Ascending aorta (tissue), 2 donors: ENCODE measurements at places on chromosomes 6 and 20. TPM values are rescaled to one million over a fixed set of nuclear protein-coding genes. Genes with fewer than 3 reads are reported as not detected.

GRCh38 chr6:149815788-149816187 is 48.4 kb downstream of the LRP11 start:
- no peak overlapping the region for H3K27ac ChIP-seq
- no peaks in the 10 kb centered on the region for H3K27me3 ChIP-seq
- H3K36me3 ChIP-seq, result peaks cover 4% of the 10 kb centered on the region

DNA sequence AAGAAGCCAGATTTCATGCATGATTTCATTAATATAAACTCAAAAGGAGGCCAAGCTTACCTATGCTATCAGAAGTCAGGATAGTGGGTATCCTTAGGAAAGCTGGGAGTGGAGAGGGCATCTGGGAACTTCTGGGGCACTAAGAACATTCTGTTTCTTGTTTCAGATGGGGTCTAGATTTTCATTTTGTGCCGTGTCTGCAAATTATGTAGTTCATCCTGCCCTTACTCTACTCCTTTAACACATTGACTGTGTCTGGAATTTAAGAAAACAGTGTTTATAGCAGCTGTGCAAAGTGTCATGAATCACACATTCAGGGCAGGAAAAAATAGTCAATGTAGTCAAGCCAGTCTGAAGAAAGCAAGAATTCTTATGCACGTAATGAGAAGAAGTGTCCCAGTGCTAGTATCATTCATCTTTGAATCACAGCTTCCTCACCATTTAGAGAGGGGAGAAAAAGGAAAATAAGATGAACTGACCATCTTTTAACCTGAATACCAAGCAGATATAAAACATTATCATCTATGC is 11.6 kb upstream of the SPTLC3 start:
- no peaks in the 10 kb centered on the region for H3K4me1 ChIP-seq
- no peak for DNase-seq
- H3K4me3 ChIP-seq, result no peak overlapping the region
- no peaks in the 10 kb centered on the region for H3K27me3 ChIP-seq
- H3K36me3 ChIP-seq, result no peaks in the 10 kb centered on the region

GRCh38 chr6:96532399-96532798 is 10.8 kb downstream of the UFL1 start:
- H3K27ac ChIP-seq, result no peak overlapping the region
- peaks cover 37% of the 10 kb centered on the region for H3K36me3 ChIP-seq
- no peaks in the 10 kb centered on the region for H3K27me3 ChIP-seq

GRCh38 chr20:3924304-3925112 is 35.3 kb downstream of the PANK2 start:
- H3K4me3 ChIP-seq, result no peak overlapping the region
- peaks cover 25% of the 10 kb centered on the region for H3K4me1 ChIP-seq
- peaks cover 41% of the 10 kb centered on the region for H3K36me3 ChIP-seq
- H3K27me3 ChIP-seq, result no peaks in the 10 kb centered on the region

GRCh38 chr20:4060064-4060795 is 44.9 kb upstream of the RNF24 start:
- no peak overlapping the region for H3K27ac ChIP-seq
- no peaks in the 10 kb centered on the region for H3K27me3 ChIP-seq
- no peaks in the 10 kb centered on the region for H3K36me3 ChIP-seq

DNA sequence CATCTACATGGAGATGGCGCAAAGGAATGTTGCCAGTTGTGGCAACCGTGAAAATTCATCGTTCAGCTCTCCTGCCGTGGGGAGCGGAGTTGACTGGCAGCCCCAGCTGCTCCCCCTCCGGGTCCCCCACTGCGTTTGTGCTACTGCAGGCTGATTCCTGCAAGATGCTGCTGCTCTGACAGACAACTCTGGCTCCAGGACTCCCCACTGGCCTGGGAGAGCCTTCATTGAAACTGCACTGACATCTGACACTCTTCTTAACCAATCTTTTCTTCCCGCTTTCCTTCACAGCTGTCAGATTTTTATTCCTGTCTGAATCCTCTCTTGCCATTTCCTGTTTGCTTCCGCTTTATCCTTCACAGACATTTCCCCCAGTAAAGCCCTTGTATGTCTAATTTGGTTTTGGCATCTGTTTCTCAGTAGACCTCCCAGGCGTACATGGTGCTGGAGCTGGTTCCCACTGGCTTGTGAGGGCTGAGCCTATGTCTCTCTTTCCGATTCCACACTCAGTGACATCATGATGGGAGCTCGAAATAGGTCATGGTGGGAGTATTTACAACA is 9.5 kb upstream of the ATRN start:
- H3K27ac ChIP-seq, result no peak overlapping the region
- no peaks in the 10 kb centered on the region for H3K4me1 ChIP-seq
- H3K36me3 ChIP-seq, result no peaks in the 10 kb centered on the region
- no peak for DNase-seq

DNA sequence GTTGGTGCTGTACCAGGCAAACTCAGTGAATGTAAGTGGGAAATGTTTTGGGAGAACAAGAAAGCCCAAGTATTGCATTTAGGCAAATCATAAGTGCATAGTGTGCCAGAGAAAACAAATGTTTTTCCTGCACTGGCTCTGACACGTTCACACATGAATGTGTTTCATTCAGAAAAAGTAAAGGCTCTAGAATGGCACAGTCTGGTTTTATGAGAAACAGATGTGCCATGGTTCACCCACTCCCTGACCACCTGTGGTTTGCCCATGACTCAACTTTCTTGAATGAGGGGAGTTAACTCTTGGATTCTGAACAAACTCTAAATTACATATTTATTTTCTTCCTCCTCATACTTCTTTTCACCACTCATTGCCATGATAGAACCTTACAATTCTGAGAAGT is 126.9 kb downstream of the KCNQ5 start:
- H3K36me3 ChIP-seq, result no peaks in the 10 kb centered on the region
- no peaks in the 10 kb centered on the region for H3K27me3 ChIP-seq
- no peak overlapping the region for H3K4me3 ChIP-seq
- no peak for DNase-seq
- H3K27ac ChIP-seq, result no peak overlapping the region

DNA sequence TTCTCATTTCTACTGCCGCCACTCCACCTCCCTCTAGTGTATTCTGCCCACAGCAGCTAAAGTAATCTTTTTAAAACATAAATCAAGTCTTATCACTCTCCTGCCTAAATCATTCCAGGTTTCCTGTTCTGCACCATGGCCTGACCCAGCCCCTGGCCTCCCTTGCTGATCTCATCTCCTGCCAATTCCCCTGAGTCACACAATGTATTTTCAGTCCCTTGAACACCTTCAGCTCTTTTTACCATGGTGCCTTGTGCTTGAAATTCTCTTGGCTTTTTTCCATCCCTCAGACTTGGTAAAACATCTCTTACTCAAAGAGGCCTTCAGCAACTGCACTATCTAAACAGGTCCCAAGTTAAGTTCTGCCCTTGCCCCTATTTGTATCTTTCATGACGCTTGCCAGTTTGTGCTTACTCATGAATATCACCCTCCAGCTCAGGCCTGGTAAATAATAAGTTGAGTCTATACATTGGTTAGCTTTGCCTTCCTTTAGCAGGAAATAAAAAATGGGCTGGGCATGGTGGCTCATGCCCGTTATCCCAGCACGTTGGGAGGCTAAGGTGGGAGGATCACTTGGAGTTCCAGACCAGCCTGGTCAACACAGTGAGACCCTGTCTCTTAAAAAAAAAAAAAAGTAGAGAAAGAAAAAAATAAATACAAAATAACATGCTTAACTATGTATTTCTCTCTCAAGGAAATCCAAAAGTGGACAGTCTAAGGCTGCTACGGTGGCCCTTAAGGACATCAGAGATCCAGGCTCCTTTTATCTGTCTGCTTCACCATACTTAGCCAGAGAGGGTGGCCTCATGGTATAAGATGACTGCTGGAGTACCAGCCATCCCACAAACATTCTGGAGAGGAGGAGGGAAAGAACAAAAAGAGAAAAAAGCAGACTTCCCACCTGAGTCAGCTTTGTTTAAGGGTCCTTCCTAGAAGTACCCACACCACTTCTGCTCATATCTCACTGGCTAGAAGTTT is 62.2 kb downstream of the ARFGEF2 start:
- H3K4me3 ChIP-seq, result no peak overlapping the region
- H3K4me1 ChIP-seq, result peaks cover 4% of the 10 kb centered on the region
- no peak overlapping the region for H3K27ac ChIP-seq
- no peaks in the 10 kb centered on the region for H3K27me3 ChIP-seq

SOX18 gene
- total RNA-seq, result 244 TPM

NRSN1 gene
- total RNA-seq, result not detected

SCGN gene
- not detected for total RNA-seq

BCKDHB gene
- 14.3 TPM for total RNA-seq

PRSS35 gene
- 1.8 TPM for total RNA-seq
